ENCODE measurements at places on chromosomes 1 and 21.

DNA sequence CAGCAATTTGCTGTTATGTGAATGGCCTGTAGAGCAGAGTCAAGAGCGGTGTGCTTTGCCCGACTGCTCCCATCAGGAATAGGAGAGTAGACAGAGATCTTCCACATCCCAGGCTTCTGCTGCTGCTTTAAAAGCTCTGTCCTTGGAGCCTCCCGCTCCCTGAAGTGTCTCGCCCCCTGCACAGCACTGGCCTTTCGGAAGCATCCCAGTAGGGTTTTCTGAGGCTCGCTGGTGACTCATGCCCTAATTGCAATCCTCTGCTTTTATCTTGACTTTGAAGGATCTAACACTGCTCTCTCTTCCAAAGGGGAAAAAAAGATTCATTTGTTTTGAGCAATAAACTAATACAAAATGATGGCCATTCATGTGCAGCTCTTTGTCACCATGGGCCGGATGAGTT is 13.3 kb upstream of the CD101 start:
- no peak for DNase-seq

DNA sequence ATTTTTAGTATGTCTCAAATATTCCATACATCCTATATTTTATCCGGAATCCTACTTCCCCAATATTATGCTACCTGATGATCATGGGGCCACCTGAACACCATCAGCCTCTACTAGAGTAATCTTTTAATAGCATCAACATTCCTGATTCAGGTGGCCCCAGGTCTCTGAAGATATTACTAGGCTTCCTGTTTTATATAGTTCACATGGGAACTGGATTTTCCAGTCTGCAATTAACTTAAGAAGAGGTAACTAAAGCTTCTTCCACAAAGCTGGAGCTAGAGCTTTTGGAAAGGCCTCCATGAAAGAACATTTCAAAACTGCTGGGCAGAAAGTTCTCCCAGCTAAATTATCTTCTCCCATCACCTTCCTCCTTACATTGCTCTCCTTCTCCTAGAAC is 72.3 kb upstream of the ADAM30 start:
- DNase-seq: no peak

DNA sequence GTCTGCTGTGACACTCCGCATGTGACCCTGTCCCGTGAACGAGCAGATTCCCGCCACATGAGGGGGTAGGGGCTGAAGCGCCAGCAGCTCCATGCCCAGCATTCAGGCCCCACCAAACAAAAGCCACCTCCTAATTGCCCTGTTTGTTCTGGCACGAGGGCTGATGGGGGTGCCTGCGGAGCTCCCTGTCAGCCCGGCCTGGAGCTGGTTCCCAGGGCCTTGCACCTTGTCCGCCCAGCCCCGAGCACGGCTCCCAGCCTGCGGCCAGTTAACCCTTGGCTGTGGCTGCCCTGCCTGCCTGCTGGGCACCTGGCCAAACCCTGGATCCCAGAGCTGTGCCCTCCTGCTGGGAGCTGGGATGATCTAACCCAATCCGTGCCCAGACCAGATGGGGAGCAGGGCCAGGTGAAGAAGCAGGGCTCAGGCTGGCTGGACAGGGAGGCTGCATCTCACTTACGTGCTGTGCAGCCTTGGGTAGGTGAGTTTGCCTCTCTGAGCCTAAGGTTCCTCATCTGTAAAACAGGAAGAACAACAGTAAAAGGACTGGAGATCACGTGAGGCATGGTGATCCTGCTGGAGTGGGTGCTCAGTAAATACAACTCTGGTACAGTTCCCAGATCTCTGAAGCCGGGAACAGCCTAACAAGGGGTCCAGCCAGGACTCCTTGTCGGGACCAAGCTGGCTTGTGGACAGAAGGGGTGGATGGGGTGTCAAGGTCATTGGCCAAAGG is 110.9 kb upstream of the IFFO2 start:
- peak; percentile 64 for DNase-seq

- DNase-seq: no peak
These were observed 65.8 kb downstream of the USP25 start for GRCh38 chr21:15795533-15795932.

- DNase-seq: no peak
These were observed 21.2 kb downstream of the MAST2 start for GRCh38 chr1:45824607-45825006.

DNA sequence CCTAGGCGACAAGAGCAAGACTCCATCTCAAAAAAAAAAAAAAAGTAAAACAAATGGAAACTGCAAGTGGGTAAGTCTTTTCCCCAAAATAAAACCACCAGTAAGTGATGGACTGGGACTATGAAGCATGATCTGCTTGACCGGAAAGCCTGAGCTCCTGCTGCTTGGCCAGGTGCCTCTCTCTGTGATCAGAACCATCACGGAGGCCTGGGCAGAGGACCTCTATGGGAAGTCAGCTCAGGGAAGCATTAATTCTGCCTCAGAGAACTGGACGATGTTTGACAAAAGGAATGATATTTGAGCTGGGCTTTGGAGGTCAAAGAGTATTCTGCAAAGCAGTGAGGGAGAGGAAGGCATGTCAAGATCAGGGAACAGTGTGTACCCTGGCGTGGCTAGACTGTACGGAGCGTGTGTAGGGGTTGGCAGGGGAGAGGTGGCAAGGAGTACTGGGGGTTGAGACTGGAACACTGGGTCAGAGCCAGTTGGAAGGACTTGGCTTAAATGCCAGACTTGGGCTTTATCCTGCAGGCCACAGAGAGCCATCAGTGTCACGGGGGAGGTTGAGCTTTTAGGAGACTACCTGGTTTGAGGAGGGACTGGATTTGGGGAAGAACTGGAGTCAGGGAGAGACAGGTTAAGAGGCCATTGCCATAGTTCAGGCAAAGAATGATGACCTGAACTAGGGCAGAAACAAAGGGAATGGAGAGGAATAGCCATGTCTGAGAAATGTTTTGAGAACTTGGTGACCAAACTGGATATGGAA is 16.4 kb downstream of the ATP1A2 start:
- DNase-seq: no peak

DNA sequence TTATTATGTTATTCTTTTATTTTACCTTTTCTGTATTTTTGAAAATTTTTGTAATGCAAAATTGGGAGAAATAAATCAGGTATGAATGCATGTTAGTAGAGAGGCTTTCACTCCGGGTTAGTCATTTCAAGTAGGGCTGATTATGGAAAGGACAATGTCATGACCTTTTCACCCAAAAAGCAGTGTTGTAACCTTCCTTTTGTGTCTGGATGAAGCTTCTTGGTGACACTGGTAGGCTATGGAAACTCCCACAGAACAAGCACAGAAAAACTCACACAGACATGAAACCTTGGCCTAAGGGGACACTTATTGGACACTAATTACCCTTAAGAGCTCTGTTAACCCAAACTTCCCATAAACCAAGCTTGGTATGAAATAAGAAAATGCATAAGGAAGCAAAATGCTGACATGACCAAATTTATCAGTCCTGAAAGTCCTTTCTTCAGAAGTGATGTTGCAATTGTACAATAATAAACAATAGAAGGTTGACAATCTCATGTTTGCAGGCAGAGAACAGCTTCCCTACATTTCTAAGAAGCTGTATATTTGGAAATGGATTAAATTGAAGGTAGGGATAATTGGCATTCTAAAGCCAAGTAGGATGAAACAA is 70.0 kb upstream of the KCNJ15 start:
- DNase-seq: no peak

DNA sequence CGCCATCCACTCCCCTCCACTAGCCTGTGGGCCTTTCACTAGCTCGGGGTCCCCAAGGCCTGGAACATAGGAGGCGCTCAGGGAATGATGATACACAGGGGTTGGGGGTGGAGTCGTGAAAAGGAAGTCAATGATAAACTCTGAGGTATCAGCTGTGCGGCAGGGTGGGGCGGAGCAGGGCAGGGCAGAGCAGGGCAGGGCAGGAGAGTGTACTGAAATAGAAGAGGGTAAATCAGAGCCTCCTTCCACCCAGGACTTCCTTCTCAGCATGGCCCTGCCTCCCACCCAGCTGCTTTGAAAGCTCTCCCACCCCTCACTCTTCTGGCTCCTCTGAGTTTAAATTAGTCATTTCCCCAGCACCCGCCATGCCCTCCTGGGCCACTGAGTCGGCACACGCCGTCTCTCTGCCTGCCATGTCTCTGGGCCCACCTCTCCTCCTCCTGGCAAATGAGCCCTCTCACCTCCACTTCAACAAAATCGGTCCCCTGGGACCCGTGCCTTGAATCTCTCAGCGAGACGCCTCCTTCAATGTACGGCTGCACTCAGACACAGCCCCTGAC is 16.9 kb downstream of the CAPZB start:
- no peak for DNase-seq

DNA sequence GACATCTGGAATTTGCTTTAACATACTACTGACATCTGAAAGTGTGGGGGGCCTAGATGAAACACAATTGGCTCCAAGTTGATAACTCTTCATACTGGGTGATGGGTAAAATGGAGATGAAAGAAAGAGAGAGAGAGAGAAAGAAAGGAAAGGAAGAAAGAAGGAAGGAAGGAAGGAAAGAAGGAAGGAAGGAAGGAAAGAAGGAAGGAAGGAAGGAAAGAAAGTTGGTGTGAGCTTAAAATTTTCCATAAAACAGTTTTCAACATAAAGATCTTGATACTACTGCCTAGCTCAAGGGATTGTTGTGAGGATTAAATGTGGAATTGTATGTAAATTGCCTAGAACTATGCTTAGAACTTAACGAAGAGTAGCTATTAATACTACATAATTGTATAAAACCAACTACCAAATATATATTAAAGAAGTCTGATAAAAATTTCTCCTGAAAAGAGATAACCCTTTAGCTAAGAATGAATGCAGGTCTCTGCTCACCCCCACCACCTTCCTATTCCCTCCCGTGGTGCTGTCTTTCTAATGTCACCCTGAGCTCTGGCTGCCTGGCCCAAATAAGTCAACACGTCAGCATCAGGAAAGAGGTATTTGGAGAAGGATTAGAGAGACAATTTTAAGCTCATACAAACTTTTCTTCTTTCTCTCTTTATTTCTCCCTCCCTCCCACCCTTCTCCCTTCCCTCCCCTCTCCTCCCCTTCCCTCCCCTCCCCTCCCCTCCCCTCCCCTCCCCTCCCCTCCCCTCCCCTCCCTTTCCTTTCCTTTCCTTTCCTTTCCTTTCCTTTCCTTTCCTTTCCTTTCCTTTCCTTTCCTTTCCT is 89.3 kb upstream of the SGIP1 start:
- DNase-seq: no peak

DNA sequence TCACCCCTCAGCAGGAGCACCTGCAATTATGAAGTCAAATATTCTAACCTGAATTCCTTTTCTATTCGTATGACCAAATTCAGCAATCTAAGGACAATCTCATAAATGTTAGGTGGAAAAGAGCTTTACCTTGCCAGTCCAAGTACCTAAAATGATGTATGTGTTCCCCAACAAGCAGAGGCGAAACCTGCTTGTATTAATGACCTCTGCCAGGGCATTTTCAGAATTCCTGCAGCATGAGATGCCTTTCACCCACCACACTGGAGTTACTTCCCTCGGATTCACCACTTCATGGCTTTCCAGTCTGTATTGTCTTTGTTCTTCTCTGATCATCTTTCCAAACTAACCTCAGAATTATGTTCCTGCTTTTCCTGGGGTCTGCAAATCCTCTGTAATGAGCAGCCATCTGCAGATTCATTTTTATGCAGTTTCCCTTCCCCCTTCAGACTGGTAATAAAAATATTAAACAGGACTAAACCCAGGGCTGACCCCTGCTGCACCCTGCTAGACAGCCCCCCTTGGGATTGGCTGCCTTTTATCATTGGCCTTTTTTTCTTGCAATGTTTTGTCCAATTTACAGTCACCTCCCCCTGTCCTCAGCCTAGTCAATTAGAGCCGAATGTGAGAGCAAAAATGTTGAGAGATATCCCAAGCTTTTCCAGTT is 26.6 kb upstream of the CASQ2 start:
- no peak for DNase-seq

GRCh38 chr1:99481391-99481996 is 164.4 kb upstream of the PALMD start:
- DNase-seq: peak; percentile 18

DNA sequence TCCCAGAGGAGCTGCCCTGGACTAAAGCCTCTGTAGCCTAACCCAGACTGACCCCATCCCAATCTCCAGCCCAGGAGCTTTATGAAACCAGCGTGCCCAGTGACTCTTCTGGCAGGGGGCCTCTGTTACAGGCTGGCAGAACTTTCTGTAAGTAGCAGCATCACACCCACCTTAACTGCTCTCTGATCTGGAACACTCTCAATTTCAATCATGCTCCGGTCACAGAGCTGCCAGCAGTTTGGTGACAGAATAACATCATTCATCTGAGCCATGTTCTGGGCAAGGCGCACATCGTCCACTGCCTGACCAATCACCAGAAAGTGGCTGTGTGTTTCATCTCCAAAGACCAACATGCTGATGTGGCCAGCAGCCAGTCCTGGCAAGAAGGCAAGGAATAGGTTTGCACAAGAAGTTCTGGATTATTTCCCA is 14.7 kb downstream of the ADCY10 start:
- no peak for DNase-seq

GRCh38 chr1:229437443-229437842 is 3.5 kb upstream of the ACTA1 start:
- no peak for DNase-seq

GRCh38 chr1:211637066-211637465 is 38.4 kb downstream of the NEK2 start:
- no peak for DNase-seq

DNA sequence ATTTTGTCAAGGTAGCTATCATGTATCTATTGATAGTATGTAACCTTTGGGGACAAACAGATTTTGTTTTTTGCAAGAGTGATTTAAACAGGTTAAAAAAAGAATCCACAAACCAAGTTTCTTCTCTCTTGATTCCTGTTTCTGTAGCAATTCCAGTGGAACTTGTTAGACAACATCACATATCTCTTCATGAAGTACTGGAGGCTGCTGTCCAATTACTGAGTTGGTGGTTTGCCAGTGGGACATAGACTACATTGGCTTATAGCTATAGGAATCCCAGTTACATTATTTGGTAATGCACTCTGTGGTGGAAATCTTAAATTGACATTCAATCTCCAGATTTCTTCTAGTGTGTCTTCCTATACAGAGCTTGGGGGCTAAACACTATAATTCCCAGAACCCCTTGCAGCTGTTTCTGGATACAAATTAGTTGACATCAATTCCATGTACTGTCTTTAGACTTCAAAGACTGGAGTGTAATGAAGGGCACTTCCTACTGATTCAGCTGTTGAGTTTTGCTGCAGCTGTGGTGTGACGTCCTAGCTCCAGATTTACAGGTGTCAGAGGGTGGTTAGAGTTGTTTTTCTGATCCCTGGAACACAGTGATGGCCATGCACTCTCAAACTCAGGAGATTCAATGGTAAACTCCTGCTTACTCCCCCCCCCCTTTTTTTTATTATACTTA is 29.4 kb upstream of the GCLM start:
- no peak for DNase-seq
